Activated CD4-positive, CD25-positive, alpha-beta regulatory T cell (primary cell): ENCODE measurements at places on chromosomes 3 and 15.
A peak's percentile ranks its signal among the peaks of the same experiment; 100 is the strongest.

GRCh38 chr3:26825454-26825853 lies 202.9 kb downstream of the LRRC3B start:
- DNase-seq = no peak

DNA sequence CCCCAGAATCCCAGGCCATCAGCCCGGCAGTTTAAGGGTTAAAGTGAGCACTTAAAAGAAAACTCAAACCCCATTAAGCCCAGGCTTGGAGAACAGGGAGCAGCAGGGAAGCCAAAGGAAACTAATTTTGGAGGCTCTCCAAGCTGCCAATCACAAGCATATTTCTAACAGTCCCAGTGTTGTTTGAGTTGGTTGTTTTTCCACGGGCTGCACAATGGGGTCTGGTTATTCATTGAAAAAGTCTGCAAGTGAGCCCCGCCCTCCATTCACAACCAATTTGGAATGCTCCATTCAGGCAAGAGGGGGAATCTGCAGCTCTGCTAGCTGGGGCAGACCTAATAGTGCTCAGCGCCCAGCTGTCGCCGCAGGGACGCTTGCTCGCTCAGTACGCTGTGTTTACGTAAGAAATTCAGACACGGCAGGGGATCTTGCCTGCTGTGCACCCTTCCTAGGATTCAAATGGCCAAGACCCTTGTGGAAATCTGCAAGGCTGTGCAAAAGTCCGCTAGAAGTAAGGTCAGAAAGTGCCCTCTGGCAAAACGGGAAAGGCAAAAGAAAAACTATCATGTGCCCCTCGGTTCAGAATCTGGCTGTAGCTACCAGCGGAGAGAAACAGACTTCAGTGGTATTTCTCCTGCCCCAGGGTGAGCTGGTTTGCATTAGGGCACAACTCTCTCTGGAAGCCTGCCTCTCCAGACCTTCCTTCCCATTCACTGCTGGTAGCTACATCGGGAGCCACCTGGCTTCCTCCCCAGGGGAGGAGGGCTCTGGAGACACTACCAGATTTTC lies 11.0 kb downstream of the ETV5 start:
- DNase-seq = no peak

DNA sequence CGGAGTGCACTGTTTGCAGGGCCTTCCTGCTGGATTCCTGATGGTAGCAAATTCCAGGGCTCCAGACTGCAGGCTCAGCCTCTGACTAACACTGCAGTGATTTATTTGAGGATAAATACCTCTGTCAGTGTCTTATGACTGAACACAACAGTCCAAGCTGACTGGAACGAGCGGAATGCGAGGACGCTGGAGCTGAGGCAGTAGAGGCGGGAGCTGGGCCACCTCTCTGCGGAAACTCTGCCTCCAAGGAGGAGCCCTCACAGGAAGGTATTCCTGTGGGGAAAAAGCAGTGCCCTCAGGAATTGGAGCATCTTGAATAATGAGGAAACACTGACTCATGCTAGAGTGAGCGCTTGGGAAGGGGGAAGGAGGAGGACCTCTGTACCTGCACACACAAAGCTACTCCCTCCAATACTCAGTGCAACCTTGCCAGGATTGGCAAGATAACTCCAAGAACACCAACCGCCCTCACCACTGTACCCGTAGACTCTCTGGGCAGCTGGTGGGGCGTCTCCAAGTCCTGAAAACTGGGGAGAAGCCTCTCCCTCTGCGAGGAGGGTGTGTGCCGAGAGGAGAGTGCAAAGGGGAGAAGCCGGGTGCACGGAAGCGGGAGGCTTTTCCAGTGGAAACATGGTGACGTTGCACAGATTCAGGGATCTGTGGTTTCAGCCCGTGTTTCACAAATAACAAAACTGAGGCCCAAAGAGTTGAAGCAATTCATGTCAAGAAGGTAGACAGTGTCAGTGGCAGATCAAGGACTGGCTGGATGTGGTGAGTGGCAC lies 43.0 kb downstream of the VGLL4 start:
- DNase-seq = no peak

DNA sequence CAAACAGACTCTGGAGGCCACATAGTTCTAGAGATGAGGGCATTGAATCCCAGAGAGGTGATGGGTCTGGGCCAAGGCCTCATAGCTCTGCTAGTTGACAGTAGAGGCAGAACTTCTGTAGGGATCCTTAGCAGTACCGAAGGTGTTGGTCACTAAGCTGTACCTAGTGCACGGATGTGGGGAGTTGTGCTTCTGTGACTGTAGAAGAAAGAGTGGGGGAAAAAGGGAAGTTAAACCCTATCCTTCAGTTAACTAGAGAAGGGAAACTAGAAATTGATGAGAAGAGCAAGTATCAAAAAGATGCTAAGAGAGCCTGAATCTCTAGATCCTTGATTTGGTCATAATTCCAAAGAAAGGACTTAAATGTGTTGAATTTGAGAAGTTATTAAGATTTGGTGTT lies 186.7 kb downstream of the NFKBIZ start:
- no peak for DNase-seq

DNA sequence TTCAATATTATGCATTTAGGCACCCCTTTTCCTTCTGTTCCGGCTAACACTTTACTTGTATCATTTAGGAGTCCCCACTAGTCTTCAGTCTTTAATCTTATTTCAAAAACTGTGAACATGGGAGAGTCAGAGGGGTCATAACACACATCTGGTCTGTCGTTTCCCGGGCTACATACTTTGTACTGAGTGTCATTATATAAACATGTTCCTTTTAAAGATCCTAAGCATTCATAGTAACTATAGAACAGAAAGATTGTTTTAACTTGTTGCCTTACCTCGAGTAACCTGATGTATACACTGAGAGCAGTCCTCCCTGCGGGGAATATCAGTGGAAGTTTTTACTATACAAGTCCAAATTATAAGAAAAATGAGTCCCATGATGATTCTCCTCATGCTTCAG lies 78.2 kb upstream of the VEPH1 start:
- no peak for DNase-seq

GRCh38 chr3:44883999-44884431 lies 9.6 kb downstream of the TGM4 start:
- no peak for DNase-seq

DNA sequence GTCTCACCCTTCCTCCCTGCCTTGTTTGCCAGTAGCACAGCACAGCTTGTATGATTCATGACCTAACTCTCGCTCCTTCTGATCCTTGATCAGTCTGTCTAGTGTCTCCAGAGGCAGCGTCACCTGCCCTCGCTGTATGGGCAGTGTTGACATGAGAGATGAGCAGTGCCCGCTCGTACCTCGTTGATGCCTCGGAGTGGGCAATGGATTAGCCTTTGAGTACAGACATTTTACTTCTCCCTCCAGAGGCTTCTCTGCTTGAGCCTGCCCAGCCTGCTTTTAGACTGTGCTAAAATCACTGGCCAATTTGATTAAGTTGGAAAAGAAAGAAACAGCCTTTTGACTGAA lies 569.0 kb downstream of the NTRK3 start:
- DNase-seq = no peak

DNA sequence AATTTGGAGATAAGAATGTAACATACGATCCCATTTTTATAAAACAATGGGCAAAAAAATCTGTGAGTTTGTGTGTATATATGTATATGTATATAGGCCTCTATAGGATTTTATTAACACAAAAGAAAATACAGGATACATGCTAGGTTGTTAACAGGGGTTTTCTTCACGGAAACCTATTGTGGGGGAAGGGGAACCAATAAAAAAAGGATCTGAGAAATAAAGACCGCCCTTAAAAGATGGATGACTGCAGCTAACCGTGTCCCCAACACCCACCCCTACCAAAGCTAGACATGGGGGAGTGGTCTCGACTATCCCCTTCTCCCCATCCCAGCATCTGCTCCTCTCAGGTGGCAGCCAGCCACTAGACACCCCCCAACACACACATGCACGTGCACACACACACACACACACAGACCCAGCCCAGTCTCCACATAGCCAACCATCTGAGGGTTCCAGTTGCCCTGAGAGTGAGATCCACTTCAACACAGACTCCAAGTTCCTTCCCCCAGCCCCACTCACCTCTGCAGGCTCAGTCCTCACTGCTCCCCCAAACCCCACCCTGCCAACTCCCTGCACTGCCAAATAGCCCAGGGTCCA lies 132.9 kb downstream of the TPRA1 start:
- DNase-seq = no peak

GRCh38 chr15:26197719-26198118 lies 334.6 kb upstream of the ATP10A start:
- no peak for DNase-seq

DNA sequence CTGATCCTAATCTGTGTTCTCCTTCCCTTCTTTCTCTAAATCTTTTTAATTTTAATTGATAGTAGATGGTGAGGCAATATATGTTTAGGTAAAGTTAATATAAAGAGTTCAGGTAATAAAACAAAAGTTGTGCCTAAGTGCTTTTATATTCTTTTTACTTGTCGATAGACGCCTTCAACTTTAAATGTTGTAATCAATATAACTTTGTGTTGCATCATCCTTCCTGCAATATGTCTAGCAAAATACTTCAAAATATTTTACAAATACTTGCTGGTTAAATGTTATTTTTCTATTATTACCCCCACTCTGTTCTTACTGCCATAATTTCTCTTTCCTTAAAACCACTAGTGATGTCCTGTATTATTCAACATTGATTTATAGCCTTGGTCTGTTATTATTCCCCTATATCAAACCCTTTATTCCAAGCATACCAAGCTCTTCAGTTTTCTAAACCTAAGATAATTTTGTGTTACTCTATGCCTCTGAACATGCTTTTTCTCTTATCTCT lies 92.4 kb downstream of the NAALADL2 start:
- DNase-seq = no peak

DNA sequence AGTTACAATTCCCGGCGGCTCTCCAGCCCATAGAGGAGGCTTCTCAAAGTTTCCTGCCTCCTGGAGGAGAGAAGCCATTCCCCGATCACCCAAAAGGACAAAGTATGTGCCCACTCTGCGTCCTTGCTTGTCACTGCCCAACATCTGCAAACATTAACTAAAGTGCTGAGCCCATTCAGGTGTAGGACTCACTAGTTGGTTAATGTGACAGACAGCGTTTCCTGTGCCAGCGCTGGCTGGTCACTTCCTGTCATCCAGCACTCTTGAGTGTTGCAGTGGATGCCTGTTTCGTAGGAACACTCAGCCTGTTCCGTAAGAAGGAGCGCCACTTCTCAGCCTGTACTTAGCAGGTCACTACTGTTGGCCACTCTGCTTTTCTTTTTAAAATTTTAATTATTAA lies 100.3 kb downstream of the APBA2 start:
- no peak for DNase-seq

- peak; percentile 44 for DNase-seq
These were observed 22.3 kb upstream of the SMCO1 start for GRCh38 chr3:196537319-196537984.

- DNase-seq = no peak
These were observed 73.6 kb upstream of the ACAD9 start for GRCh38 chr3:128805772-128806171.

DNA sequence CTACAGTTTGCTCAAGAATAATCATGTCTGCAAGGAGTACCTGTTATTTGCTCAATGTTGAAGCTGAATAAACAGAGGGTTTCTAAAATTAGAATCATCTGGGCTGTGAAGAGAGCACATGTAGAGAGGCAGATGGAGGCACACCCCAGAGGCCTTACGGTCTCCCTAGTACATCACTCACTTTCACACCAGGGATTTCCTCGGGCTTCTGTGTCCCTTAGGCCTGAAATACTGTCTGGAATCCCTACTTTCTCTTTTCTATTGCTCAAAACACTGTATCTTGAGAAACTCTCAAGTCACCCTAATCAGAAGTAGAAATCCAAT lies 473.7 kb upstream of the ROBO2 start:
- DNase-seq = no peak

DNA sequence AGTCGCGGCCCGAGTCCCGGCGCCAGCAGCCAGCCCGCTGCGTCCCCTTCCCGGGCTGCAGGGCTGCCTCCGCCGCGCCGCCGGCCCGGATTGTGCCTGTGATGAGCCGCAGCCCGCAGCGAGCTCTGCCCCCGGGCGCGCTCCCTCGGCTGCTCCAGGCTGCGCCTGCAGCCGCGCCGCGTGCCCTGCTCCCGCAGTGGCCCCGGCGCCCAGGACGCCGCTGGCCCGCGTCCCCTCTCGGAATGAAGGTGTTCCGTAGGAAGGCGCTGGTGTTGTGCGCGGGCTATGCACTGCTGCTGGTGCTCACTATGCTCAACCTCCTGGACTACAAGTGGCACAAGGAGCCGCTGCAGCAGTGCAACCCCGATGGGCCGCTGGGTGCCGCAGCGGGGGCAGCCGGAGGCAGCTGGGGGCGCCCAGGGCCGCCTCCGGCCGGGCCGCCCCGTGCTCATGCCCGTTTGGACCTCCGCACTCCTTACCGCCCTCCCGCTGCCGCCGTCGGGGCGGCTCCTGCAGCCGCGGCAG lies 1.2 kb downstream of the CHST2 start:
- peak; percentile 7 for DNase-seq

GRCh38 chr15:67884514-67885174 lies 44.8 kb upstream of the RNU6-1 start:
- no peak for DNase-seq

- DNase-seq = no peak
These were observed 164.5 kb downstream of the RORA start for GRCh38 chr15:61064651-61065050.

DNA sequence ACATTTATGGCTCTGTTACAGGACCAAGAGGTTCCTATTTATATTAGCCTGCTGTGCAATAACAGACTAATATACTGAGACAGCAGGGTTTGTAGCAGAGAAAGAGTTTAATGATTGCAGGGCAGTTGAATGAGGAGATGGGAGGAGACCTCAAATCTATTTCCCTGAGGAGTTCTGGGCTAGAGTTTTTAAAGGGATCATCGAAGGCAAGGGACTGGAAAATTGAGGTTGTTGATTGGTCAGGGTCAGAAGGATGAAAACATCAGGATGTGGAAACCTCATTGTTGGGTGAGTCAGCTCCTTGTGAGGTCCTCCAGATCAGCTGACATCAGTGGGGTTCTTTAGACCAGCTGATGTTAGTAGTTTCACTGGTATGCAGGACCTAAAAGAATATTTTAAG lies 60.6 kb upstream of the GOLGA8B start:
- DNase-seq = no peak

- no peak for DNase-seq
These were observed 37.8 kb downstream of the PTH1R start for GRCh38 chr3:46915297-46915822.

GRCh38 chr3:192864941-192865340 lies 52.7 kb downstream of the MB21D2 start:
- no peak for DNase-seq

- no peak for DNase-seq
These were observed 35.9 kb upstream of the TRAK1 start for GRCh38 chr3:42055291-42055690.

- DNase-seq = no peak
These were observed 259.3 kb downstream of the NAALADL2 start for GRCh38 chr3:175118382-175118941.

GRCh38 chr3:47035645-47036044 lies 56.2 kb downstream of the NBEAL2 start:
- DNase-seq = no peak

DNA sequence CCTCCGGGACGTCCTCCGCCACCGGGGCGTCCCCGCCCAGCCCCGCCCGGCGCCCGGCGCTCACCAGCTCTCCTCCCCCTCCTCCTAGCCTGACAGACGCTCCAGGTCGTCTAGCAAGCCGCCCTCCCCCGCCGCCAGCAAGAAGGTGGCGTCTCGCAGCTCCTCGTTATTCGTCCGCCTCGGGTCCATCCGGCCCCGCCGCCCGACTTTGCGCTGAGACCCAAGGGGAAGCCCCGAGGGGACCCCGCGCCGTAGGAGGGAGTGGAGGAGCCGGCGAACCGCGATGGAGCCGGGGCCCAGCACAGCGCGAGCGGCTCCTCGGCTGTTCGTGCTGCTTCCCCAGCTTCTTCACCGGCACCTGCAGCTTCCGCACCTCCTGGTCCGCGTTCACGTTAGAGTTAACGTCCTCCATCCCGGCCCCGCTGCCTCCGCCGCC lies 26.3 kb upstream of the MTHFS start:
- peak; percentile 39 for DNase-seq
